ENCODE measurements at places on chromosomes 1 and 21.

DNA sequence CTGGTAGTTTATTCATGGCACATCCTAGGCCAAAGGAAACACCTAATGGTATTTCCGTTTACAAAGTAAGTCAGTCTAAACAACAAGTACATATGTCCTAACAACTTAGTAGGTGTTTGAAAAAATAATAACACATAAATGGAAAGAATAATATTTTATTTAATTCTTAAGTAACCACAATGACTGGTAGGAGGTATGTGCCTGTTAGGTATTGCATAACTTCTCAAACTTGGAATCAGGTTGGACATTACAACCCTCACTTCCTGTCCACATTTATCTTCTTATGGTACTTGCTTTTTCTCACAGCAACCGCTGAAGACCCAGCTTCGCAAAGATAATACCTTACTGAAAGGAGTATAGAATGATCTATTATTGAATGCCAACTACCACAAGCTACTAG lies 64.2 kb downstream of the VPS13D start:
- no peak for DNase-seq

DNA sequence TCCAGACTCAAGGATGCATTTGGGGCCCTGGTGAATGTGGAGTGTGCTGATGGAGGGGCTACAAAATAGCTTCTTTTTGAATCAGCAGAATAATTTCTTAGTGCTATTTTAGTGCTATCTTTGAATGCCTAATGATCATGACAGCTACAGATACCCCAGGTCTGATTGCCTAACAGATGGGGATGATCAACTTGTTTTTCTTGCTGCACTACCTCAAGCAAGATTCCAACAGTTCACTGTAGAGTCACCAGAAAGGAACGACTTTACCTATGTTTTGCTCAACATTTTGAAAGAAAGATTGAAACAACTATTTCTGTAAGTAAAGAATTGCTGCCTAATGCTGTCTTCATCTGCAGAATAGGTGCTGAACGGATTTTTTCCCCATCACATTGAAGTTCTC lies 42.6 kb upstream of the VAV3 start:
- DNase-seq = no peak

GRCh38 chr1:35885961-35886558 lies 3.1 kb downstream of the AGO1 start:
- no peak for DNase-seq

- DNase-seq = peak; percentile 50
Observed at GRCh38 chr1:158095737-158096335, 84.9 kb upstream of the CD1D start.

- DNase-seq = no peak
Observed at GRCh38 chr21:40152476-40152875, 285.2 kb downstream of the PCP4 start.

DNA sequence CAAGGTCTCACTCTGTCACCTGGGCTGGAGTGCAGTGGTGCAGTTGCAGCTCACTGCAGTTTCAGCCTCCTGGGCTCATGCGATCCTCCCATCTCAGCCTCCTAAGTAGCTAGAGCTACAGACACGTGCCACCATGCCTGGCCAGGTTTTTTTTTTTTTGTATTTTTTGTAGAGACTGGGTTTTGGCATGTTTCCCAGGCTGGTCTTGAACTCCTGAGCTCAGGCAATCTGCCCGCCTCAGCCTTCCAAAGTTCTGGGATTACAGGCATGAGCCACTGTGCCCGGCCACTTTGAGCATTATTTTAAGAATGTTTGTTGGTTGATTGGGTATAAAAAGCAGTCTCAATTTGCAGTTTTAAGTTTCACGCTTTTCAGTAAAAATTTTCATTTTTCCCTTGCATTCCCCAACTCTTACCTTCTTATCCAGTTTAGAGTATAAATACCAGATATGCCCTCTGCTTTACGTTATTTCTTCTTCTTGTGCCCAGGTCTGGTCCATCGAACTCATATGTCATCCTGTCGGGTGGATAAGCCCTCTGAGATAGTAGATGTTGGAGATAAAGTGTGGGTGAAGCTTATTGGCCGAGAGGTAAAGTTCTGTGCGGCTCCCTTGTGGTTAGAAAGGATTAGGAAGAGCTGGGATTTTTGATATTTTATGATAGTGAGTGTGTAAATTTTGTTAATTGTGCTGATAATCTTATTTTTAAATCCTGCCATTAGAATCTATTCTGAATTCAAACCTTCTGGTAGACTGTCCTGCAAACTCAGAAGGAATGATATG lies 36.0 kb downstream of the FABP3 start:
- no peak for DNase-seq

GRCh38 chr1:61638296-61638695 lies 86.6 kb downstream of the TM2D1 start:
- DNase-seq = no peak

- no peak for DNase-seq
Observed at GRCh38 chr1:39003794-39004193, 12.7 kb downstream of the AKIRIN1 start.

GRCh38 chr1:87872692-87873091 lies 544.0 kb downstream of the LMO4 start:
- no peak for DNase-seq

GRCh38 chr1:14955402-14955801 lies 198.1 kb upstream of the TMEM51 start:
- no peak for DNase-seq

- DNase-seq = no peak
Observed at GRCh38 chr1:221227460-221227859, 348.2 kb downstream of the HLX start.

GRCh38 chr1:231157311-231157710 lies 4.5 kb upstream of the TRIM67 start:
- no peak for DNase-seq

DNA sequence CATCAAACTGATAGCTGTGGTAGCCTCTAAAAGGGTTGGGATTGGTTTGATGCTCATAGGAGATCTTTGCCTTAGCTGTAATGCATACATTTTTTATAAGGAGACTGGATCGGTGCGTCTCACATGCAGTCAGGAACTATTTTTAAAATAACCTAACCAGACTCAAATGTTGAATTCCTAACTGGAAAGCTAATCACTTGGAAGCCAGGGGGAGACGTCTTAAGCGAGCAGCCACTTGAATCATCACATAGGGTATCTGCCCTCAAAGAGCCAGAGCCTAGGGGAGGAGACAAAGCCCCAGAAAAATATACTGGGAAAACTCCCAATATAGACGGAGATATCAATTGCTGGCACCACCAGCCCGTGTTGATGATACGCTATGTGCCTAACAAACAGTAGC lies 61.7 kb upstream of the PUM1 start:
- DNase-seq = no peak

GRCh38 chr1:175499595-175500382 lies 243.6 kb downstream of the TNR start:
- DNase-seq = no peak

DNA sequence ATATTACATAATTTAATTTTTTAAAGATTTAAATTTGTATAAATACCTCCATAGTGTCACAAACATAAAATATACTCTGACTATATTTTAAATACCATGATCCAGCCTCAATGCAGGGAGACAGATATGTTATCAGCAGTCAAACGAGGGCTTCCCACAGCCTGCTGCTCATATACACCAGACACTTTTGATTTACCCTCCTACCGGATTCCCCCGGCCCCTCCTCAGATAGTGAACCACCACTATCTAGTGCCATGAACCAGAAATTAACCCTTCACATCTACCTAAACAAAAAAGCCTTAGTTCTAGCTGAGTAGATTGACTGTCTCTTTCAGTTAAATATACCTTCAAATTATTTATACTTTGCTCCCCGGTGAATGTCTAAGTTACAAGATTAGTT lies 52.4 kb upstream of the C1orf53 start:
- no peak for DNase-seq

GRCh38 chr1:53134042-53134485 lies 8.4 kb downstream of the SLC1A7 start:
- DNase-seq = no peak

DNA sequence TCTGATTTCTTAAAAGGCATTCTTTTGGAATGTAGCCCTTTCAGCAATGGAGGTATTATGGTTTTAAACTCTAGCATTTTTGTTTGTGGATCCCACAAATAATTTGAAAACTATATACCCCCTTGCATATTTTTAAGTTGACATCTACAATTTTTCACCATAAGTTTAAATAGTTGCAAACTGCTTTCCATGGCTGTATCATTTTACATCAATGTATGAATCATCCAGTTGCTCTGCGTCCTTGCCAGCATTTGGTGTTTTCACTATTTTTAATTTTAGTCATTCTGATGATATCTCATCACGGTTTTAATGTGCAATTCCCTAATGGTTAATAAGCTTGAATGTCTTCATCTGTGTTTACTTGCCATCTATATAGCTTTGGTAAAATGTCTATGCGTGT lies 20.7 kb downstream of the DIPK1A start:
- no peak for DNase-seq

- no peak for DNase-seq
Observed at GRCh38 chr1:75707191-75707590, 17.3 kb upstream of the ACADM start.

DNA sequence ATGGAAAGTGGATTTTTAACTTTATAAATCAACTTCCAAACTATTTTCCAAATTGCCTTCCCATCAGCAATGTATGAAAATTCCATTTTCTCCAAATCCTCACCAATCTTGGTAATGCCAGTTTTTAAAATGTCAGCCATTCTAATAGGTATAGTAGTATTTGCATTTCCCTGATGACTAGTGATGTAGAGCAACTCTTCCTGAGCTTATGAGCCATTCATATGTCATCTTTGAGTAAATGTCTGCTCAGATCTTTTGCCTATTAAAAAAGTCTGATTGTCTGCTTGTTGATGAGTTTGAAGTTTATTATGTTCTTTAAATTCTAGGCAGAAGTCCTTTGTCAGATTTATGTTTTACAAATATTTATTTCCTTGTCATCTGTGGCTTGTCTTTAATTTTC lies 54.7 kb downstream of the KDM1A start:
- DNase-seq = no peak

- DNase-seq = no peak
Observed at GRCh38 chr1:1191734-1192133, 14.7 kb downstream of the TNFRSF18 start.

- DNase-seq = no peak
Observed at GRCh38 chr1:24207709-24208108, 20.6 kb upstream of the IFNLR1 start.

Measured in CD4-positive, CD25-positive, alpha-beta regulatory T cell (primary cell).